ENCODE measurements at places on chromosomes 4 and X.

- DNase-seq = peak; percentile 10
Observed at GRCh38 chr4:118814058-118814457, 21.9 kb downstream of the SEC24D start.

GRCh38 chrX:42247241-42247640 lies 323.9 kb upstream of the CASK start:
- DNase-seq = peak; percentile 79

GRCh38 chrX:136076942-136077341 lies 70.4 kb upstream of the FHL1 start:
- DNase-seq = no peak

DNA sequence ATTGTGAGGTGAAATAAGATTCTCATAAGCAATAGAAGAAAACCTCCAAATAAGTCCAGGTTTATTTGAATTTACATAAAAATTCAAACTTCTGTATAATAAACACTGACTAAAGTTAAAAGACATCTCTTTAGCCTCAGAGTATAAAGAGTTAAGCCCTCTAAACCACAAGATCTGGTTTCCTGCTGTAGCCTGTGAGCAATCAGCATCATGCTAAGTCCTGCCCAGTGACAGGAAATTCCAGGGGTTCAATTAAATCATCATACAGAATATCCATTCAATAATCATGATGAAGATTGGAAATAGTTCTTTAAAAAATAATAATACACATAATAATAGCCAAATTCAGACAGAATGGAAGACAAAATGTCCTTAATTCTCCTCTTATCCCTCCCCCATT lies 139.2 kb upstream of the DGKK start:
- no peak for DNase-seq

- no peak for DNase-seq
Observed at GRCh38 chrX:67104982-67105757, 438.7 kb upstream of the AR start.

- no peak for DNase-seq
Observed at GRCh38 chr4:89781321-89781720, 55.6 kb downstream of the SNCA start.

- peak; percentile 53 for DNase-seq
Observed at GRCh38 chr4:27176881-27177280, 316.2 kb downstream of the STIM2 start.

DNA sequence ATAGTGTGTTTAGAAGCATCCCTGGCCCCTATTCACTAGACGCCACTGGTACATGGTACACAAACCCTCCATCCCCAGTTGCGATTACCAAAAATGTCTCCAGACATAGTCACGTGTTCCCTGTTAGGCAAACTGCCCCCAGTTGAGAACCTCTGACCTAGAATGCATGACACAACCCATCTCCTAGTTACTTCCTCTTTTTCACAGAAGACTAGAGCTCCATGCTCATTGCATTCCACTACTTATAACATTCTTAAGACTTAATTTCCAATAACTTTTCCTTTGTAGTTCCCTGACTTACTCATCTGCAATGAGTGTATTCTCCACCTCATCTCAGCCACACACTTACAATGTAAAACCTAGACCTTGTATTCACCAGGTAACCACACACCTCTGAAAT lies 68.6 kb downstream of the PRSS12 start:
- no peak for DNase-seq

DNA sequence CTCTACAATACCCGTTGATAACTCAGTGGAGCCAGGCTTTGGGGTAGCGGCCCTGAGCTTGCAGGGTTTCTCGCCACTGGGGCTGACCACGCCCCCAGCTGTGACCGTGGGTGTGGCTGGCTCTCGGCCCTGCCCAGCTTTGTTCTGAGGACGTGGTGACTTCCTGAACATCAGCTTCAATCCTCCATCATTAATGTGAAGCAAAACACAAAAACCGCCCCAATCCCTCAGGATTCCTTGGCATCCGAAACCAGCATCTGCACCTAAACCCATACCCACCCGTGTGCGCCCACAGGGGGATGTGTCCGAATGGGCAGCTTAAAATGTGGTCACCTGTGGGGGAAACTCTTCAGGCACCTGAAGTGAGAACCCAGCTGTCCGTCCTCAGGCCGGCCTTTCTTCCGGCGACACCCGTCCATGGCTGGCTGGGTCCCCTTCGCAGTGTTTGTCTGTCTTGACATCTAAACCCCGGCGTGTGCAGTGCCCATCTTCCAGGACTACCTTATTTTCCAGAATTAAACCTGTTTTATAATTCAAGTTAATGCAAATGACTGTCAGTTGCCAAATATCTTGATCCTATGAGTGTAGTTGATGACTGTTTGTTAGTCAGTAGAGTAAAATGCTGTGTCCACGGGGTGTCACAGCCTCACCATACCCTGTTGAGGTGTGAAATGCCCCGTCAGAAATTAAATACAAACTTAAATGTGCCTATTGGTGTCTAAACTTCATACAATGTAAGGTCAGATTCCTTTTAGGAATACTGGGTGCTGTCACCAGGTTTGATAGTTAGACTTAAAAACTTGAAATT lies 27.3 kb downstream of the NELFA start:
- peak; percentile 61 for DNase-seq

Measured in DMS53 (cell line).